ENCODE measurements at places on chromosomes 13 and 19.

DNA sequence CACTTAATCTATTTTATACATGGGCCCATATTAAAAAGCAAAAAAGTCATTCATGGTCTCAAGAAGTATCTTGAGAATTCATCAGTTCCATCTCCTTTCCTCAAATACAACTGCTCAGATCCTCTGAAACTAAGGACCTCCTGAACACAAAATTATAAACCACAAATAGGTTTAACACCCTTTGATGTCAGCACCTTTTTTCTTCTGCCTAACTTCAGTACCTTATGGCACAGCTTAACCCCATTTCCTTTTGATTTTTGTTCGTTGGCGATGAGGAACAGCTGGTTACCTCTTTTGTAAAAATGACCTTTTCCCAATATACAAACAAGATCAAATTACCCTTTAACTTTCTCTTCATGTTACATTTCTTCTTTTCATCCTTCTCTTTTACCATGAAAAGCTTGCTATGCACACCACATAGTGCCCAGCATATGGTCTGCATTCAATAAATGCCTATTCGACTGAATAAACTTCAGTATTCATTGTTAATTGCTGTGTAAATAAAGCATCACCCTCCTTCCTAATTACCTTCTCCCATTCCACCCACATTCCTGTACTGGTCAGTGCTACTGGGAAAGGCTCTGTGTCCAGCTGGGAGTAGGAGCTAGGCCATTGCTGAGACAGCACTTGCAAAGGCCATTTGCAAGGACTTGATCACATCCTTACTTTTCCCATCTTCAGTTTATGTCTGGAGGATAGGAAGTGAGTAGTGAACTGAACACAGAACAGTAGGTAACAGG, 317.9 kb downstream of the SHISA2 start:
- DNase-seq, result no peak

- DNase-seq, result no peak
Observed at GRCh38 chr19:36163813-36164212, 11.6 kb upstream of the COX7A1 start.

GRCh38 chr19:19540715-19541515, 2.9 kb downstream of the CILP2 start:
- DNase-seq, result peak; percentile 63

GRCh38 chr19:49701271-49701786, 10.4 kb downstream of the CPT1C start:
- no peak for DNase-seq

DNA sequence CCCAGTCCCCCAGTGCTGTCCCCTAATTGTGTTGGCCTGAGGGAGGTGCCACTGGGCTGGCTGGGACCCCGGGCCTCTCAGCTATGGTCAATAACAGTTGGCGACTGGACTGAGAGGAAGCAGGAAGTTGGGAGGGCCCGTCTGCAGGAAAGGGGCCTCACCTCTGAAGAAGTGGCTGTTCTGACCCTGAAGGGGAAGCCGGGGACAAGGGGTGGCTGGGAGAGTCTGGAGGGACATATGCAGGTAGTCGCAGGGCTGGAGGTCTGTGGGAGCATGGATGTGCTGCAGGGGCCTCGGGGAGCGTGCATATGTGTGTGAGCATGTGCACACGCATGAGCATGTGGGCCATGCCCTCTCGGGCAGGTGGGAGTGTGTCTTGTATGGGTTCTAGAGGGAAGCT, 5.9 kb downstream of the PKN1 start:
- DNase-seq, result no peak

DNA sequence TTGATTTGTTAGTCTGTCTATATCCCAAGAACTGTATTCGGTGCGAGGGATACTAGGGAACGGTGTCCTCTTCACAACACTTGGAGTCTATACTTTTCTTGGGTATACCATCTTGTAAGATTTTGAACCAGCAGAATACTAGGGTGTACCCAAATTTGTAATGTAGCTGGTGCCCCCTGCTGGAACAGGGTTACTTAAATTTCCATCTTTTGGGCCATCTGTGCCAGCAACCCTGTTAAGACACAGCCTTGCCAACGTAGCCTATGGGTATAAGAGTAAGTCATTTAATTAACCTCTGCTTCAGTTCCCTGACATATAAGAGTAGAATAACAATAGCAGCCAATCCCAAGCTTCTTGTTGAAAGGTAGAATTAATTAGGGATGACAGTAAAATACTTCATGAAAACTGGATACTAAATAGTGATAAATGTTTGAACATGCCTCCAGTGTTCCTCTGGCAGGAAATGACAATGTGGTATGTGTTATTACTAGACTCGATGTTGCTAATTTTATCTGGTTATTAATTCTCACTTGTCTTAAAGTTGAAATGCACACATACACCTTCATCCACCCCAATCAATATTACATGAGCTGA, 607.6 kb downstream of the FGF9 start:
- peak; percentile 51 for DNase-seq
